ENCODE measurements at places on chromosomes 13 and 19. TPM values are rescaled to one million over a fixed set of nuclear protein-coding genes. Genes with fewer than 3 reads are reported as not detected.

The KCTD4 gene
- 0.26 TPM for total RNA-seq

The ANGPTL4 gene
- 1.3 TPM for total RNA-seq

The RASAL3 gene
- total RNA-seq, result 0.85 TPM

The MEIS3 gene
- 32.6 TPM for total RNA-seq

The COL4A1 gene
- total RNA-seq, result 1,096 TPM
